T-helper 22 cell (primary cell): ENCODE measurements at places on chromosomes 12 and 14.

DNA sequence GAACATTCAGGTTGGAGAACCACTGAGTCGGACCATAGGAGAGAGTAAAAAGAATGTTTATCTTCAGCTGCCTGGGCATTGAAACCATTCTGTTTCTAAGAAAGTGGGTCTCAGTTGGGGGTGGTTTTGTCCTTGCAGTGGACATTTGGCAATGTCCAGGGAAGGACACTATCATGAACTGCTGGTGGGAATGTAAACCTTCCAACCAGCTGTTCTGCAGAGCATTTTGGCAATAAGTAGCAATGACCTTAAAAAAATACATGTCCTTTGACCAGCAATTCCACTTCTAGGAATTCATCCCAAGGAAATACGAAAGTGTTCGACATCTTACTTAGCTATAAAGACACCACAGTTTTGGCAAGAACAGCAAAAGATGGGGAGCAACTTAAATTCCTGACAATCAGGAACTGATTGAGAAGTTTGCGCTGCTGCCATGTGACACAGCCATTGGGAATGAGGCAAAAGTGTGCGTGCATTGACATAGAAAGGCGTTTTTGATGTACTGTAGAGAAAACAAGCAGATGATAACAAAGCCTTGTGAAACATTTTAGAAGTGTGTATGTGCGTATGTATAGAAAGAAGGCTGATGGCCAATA is 82.9 kb upstream of the MAP1LC3B2 start:
- DNase-seq, result no peak

DNA sequence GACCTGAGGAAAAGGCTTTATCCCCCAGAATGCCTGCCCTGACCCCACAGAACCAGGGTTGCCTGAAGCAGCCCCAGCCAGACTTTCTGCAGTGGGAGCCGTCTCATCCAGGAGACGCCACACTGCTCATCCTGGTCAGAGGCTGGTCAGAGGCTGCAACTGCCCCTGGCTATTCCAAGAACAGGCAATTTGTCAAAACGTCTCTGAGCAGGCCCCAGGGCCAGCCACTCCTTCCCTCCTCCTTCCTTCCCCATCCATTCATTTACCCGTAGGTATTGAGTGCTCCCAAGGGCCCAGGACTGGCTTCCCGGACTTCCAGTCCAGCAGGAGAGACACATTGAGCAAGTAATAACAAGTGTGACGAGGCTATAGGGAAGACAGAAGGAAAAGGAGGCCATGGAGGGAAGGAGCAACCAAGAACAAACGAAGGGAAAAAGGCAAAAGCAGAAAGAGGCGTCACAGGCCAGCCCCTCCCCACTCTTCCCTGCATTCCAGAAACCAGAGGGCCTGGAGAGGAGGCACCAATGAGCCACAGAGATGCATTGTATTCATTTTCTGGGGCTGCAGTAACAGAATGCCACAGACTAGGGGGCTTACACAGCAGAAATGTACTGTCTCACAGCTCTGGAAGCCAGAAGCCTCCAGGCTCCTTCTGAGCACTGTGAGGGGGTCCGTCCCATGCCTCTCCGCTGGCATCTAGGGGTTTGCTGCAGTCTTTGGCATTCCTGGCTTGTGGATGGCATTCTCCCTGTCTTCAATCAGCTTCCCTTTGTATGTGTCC is 21.0 kb upstream of the CD9 start:
- DNase-seq, result no peak

- peak; percentile 6 for DNase-seq
These were observed 1.1 kb downstream of the ATXN2 start for GRCh38 chr12:111597831-111598636.

DNA sequence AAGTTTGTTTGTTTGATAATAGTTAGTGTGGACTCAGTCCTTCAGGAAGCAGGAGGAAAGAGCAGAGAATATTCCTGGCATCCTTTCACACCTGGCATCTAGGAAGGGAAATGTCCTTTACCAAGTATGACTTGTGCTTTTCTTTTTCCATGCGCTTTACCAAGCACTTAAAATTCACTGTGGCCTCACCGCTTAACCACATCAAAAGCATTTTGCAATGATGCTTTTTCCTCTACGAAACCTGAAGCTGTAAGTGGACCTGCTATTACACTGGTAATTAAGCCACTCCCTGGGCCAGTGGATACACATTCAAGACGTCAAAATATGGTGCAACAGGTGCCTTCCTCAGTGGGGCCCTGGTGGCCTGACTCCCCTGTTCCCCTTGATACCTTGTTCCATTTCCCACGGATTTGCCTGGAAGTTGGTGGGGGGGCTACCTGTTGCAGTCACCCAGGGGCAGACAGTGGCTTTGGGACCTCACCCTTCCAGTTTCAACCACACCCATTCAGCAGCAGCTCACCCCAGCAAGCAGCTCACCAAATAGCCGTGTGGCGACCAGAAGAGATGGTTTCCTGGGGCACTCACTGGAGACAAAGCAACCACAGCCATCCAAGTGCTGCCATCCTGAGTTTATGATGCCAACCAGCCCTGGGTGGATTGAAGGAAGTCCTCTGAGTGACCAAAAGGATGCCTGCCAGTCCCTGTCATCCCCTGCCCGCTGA is 14.2 kb upstream of the FZD10 start:
- DNase-seq, result no peak

DNA sequence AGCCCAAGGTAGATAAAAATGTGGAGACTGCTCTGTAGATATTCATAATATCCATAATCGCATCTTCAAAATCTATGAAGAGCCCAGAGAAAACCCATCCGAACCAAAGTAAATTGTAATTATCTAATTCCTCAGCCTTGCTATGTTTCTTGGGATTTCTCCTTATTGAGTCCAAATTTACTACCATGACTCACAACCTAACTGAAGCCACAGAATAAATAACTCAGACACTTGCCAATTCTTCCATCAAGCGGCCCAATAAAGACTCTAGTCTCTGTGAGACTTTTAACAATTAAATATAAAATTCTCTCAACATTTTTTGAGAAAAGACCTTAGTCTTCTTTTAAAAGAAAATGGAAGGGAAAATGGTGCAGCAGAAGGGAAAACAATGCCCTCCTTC is 409.8 kb downstream of the DAD1 start:
- DNase-seq, result no peak

- no peak for DNase-seq
These were observed 98.5 kb downstream of the BCL11B start for GRCh38 chr14:99173506-99173905.

GRCh38 chr12:1966561-1967226 is 37.6 kb downstream of the DCP1B start:
- DNase-seq, result no peak

- no peak for DNase-seq
These were observed 360.8 kb downstream of the PDZRN4 start for GRCh38 chr12:41548926-41549325.

DNA sequence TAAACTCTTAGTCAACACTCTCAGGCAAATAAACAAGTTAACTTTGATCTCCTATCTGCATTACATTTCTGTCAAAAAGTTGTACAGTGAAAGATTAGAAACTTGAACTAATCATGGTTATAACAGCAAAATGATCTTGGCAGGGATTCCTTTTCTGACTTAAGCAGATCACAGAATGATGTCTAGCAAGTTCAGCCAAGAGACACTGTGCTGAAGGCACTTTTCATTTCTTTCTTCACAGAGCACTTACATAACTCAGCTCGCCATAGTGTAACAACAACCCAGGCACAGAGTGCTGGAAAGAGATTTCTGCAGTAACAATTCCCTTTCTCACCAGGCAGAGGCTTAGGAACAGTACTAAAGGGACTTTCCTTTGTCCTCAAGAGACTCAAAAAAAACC is 19.6 kb upstream of the CSRP2 start:
- no peak for DNase-seq

GRCh38 chr12:74317078-74317601 is 220.5 kb upstream of the ATXN7L3B start:
- DNase-seq, result no peak
